ENCODE measurements at places on chromosomes 3 and 15. TPM values are rescaled to one million over a fixed set of nuclear protein-coding genes. Genes with fewer than 3 reads are reported as not detected.

The PRSS50 gene
- total RNA-seq, result not detected

The CLDN11 gene
- total RNA-seq, result 277 TPM

The MITF gene
- total RNA-seq, result 1.3 TPM

The LSM3 gene
- total RNA-seq, result 7.4 TPM

The ZNF639 gene
- total RNA-seq, result 33.7 TPM

The ARL13B gene
- total RNA-seq, result 8.9 TPM

The CHST13 gene
- not detected for total RNA-seq

The ZNF620 gene
- total RNA-seq, result 3.0 TPM

The MPI gene
- 34.3 TPM for total RNA-seq

The AQP9 gene
- total RNA-seq, result not detected

The AHSG gene
- not detected for total RNA-seq

The COL6A5 gene
- total RNA-seq, result not detected
